ENCODE measurements at places on chromosomes 11 and 22.

GRCh38 chr22:26476705-26477340 lies 6.8 kb downstream of the HPS4 start:
- DNase-seq, result peak; percentile 16

- no peak for DNase-seq
These were observed 4.4 kb downstream of the HPS4 start for GRCh38 chr22:26479043-26479791.

DNA sequence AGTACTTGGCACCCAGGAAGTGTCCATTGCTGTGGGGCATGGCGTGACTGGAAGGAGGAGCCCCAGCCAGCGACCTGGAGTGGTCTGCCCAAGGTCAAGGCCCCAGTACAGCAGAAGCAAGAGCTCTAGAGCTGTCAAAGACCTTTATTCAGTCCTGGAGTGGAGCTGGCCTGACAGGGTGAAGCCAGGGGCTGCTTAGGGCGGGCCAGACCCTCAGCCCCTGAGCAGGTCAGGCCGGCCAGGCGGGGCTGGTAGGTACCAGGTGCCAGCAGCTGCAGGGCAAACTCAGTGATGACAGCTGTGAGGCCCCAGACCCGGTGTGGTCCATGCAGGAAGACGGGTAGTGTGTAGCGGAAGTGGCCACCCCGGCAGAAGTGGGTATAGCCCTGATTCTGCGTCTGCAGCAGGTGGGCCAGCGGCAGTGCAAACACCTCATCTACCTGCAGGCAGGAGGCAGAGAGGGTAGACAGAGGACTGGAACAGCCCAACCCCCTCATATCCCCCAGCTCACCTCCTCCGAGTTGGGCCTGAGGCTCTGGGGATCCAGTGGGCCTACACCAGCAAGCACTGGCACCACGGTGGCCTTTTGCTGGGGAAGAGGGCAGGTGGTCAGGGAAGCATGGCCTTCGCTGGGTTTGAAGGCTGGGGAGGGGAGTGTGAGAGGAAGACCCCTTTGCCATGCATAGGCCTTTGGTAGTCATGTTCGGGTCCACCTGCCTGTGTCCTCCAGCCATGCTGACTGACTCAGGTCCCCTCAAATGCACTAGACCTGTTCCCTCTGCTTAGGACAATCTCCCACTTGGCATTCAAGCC lies 1.7 kb downstream of the NUDT8 start:
- DNase-seq, result no peak

GRCh38 chr22:49712195-49712791 lies 115.4 kb downstream of the BRD1 start:
- DNase-seq, result no peak

DNA sequence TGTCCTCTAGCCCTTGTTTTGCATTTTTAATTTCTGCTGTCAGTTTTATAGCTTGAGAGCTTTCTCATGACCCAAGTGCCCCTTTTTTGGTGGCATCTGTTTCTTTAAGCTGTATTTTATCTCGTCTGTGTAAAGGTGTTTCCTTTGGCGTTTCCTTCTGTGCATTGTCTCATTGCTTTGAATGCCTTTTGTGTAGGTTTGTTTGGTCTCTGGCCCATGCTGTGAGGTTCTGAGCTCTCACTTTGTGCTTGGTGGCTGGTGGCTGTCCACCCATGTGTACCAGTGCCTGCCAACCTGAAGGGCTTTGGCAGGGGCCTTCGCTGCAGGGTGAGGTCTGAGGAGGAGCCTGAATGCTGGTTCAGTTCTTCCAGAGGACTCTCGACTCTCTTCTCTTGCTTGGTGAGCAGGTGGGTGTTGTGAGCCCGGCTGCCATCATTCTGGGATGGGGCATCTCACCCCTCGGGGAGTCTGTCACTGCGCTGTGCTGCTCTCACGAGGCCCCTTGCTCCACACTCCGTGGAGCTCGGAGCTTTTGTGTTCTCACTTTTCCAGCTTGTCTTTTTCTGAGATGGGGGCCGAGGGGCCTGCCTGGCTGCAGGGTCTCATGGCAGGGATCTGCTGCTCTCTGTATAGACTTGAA lies 14.9 kb downstream of the AP2A2 start:
- DNase-seq, result no peak

DNA sequence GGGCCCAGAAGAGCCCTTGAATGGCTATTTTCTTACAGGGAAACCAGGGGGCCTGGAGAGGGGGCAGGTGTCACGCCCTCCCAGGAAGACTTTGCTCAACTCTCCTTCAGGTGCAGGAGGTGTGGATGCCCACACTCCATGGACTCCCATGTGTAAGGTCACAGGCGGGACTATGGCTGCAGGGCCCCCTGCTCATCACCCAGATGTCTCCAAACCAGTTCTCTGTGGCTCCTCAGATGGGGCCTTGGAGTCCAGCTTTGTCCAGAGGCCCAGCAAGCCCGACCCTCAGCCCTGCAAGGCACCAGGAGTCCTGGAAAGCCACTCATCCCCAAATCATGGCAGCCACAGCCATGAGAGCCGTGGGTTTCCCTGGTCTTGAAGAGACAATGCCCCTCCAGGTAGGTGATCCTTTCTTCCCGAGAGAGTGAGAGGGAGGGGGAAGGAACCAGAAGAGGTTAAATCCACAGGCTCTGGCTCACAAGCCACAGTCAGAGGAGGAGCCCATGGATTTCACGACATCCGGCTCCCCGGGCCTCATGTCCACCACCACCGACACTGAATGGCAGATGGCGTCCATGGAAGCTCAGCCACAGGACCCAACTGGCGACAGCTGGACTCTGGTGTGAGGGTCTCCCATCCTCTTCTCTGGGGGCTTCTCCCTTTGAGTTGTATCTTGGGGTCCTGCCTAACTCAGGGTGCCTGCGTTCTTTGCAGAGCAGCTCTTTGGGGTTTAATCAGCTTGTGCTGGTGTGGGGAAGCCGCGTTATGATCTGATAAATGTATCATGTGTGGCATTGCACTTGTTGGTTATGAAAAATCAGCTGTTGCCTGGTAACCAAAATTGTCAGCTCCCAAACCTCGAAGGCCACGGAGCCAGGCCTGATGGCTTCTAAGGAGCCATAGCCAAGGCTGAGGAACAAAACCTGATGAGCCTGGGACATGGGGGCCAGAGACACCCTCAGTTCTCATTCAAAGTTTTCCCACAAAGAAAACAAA lies 620.4 kb downstream of the BRD1 start:
- no peak for DNase-seq

DNA sequence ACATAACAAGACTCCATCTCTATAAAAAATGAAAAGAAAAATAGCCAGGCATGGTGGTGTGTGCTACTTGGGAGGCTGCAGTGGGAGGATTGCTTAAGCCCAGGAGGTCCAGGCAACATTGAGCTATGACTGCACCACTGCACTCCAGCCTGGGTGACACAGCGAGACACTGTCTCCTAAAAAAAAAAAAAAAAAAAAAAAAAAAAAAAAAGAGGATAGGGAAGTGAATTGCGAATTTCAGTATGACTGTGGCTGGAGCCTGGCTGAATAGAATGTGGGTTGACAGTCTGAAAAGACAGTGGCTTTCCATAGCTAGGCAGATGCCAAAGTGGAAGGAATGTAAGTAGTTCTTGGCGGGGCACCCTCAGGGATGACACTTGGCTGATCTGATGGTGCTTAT lies 6.4 kb upstream of the LDHAL6A start:
- DNase-seq, result no peak

GRCh38 chr22:46187862-46188261 lies 37.5 kb downstream of the PPARA start:
- DNase-seq, result no peak

GRCh38 chr11:113387605-113388211 lies at the start of gene ANKK1:
Gene ANKK1, plus strand, starts transcription at chr11:113387779. Its CDS starts 106 bp downstream, at chr11:113387885.
- DNase-seq, result no peak

- peak; percentile 55 for DNase-seq
These were observed 140.8 kb downstream of the CCDC81 start for GRCh38 chr11:86515297-86516094.

GRCh38 chr11:130787092-130787616 lies 129.1 kb downstream of the SNX19 start:
- no peak for DNase-seq

GRCh38 chr22:27149921-27150543 lies 492.6 kb downstream of the MIAT start:
- no peak for DNase-seq

- DNase-seq, result no peak
These were observed 62.2 kb downstream of the MORC2 start for GRCh38 chr22:30906411-30906810.

GRCh38 chr11:34379539-34379938 lies 21.7 kb upstream of the ABTB2 start:
- DNase-seq, result no peak

GRCh38 chr11:100709233-100709957 lies 22.3 kb downstream of the ARHGAP42 start:
- DNase-seq, result no peak

- no peak for DNase-seq
These were observed 1375.2 kb downstream of the TBC1D22A start for GRCh38 chr22:48137640-48138039.

GRCh38 chr11:117828611-117829368 lies 4.2 kb upstream of the FXYD2 start:
- peak; percentile 51 for DNase-seq

DNA sequence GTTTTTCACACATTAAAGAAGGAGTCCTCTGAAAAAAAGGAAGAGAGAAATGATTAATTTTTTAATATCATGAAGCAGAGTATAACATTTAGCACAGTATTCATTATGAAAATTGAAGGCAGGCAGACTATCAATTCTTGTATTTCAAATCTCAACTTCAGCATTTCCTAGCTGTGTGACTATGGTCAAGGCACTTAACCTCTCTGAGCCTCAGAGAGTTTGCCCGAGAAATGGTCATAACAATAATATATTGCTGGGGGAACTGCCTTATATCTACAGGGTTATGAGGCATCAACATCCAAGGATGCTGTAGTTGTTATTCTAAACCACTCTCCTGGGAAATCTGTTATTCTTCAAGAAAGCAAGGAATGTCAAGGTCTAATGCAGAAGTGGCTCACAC lies 1.1 kb downstream of the MS4A18 start:
- DNase-seq, result no peak

- DNase-seq, result no peak
These were observed 12.7 kb upstream of the FOLH1 start for GRCh38 chr11:49221112-49221511.

- DNase-seq, result no peak
These were observed 196.9 kb downstream of the CSNK2A3 start for GRCh38 chr11:11155962-11156815.

DNA sequence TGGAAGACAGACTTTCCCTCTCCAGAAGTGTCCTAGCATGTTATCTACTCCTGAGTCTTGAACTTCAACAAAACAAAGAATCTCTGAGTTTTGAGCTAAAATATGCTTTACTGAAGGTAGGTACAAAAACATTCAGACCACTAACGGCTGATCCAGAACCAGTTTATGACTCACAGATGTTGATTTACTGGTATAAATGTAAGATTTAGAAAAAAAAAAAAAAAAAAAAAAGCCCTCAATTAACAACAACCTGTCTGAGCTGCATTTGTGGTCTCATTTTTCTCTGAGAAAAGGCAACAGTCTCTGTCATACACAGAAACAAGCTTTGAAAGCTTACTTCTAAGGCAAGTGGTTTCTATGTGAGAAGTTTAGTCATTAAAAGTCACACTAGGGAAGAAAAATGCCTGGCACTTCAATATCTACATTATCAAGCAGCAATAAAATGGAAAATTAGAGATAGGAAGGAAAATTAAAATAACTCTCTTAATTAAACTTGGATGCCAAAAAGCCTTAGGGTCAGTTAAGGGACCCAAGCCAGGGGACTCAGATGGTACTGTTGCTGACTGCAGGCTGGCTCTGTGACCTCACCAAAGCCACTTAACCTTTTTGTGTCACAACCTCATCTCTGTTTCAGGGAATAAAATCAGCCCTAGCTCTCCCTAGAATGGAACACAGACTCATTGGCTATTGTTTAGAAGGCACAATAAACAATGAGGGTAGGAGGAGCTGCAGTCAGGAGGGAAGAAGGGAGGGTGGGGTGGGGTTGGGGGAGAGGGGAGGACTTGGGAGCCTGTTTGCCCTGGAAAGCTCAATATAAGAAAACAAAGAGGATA lies 61.7 kb downstream of the ETS1 start:
- no peak for DNase-seq

- no peak for DNase-seq
These were observed 269.3 kb downstream of the BUD13 start for GRCh38 chr11:116503216-116504160.

DNA sequence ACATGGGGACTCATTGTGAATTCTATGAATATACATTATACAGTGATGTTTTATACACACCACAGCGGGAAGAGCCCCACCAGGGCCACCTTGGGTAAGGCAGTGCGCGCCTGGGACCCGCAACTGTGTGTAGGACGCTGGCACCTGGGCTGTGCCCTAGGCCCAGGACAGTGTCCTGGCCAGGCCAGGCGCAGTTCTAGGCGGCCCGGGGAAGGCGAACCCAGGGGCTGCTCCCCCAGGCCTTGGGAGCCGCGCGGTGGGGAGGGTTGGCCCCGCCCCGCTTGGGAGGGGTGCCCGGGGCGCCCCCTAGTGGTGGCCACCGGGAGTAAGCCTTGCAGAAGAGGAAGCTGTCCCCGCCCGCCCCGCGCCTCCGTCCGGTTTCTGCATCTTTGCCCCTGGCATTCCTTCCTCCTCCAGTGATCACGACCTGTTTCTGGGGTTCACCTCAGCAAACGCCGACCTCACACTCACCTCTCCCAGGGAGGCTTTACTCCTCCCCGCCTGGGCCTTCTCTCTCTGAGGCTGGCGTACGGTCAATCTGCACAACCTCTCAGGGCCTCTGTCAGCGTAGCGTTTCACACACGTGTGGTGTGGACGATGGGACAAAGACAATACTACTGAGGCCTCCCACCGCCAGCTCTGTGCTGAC lies 9.5 kb upstream of the EHD1 start:
- DNase-seq, result no peak

DNA sequence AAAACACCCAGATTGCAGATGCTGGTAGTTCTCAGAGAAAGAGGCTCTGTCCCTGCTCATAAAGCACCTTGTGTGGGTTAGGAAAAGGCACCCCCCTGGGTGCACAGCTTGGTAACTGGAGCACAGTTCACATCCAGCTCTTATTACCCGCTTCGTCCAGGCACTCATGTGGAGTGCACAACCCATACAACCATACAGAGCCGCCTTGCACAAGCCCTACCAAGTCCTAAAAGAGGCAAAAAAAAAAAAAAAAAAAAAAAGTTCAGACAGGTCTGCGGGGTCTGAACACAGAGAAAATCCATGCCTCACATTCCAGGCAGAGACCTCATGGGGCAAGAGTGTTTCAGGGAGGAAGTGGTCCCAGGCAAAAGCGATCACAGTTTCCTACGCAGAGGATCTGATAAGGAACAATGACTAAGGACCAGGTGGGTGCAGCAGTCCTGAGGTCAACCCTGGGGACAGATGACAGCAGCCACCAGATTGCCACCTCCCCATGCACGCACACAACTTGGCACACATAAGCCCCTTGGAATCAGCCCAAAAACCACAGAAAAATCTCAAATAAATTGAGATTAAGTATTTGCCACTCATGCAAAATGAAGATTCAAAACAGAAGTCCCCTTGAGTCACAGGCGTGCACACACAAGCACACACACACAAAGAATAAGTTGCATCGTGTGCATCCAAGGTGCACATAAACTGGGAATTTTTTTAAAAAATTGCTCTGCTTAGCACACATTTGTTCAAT lies 12.3 kb downstream of the MB start:
- no peak for DNase-seq

All from AG04450 (cell line).